T-helper 2 cell treated with Interferon-gamma antibody and Interleukin-4, amounts not matched to agents 5 μg/mL and 100 μg/mL, for 36 hours (primary cell): ENCODE measurements at places on chromosomes 1 and 21.

GRCh38 chr1:157114183-157115121 lies 14.8 kb upstream of the ETV3L start:
- no peak for DNase-seq

DNA sequence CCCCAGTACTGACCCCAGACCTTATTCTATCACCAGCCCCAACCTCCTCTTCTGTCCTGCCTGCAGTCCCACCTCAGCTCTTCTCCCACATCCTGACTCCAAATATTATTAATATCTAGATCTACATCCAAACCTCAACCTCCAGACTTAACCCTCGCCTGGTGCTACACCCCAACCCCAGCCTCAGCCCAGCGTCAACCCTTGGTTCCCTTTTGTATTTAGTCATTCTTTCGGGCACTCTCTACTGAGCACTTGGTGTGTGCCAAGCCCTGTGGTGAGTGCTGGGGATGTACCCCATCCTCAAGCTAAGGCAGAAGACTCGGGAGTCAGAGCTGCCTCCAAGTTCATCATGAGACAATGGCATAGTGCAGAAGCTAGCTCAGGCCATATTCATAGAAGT lies 1.1 kb downstream of the SHISAL2A start:
- no peak for DNase-seq

DNA sequence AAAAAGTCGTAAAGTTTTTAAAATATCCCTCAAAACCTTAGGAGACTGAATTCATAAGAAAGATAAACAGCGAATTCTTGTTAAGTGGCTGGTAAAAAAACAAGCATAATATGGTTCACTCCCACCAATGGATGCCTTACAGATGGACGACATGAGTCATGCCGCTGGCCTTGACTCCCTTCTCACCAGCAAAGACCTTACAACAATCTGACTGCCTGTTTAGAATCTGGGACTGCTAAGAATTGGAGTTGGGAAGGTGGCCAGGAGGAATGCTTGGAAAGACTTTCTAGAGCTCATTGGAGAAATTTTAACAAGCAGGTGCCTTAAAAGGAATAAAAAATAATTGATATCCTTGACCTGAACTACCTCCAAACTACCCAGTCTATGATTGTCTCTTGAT lies 206.9 kb upstream of the FMN2 start:
- no peak for DNase-seq

- no peak for DNase-seq
These were observed 6.5 kb upstream of the CELA2B start for GRCh38 chr1:15469361-15469760.

DNA sequence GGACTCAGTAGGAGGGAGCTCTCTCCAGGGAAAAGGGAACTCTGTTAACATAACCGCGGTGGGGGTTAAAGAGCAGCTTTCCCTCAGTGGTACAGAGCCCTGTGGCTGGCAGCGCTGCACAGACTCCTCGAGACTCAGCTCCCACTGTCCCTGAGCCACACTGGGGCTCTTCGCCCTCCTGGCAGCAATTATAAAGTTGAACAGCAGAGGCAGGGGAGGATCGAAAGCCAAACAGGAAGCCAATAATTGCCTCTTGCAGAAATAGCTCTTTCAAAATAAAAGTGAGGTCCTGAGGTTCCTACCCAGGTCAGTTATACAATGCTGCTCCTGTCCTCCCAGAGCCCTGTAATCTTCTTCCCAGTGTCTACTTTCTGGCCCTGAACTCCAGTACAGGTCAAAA lies 77.0 kb downstream of the FAM78B start:
- DNase-seq, result no peak

DNA sequence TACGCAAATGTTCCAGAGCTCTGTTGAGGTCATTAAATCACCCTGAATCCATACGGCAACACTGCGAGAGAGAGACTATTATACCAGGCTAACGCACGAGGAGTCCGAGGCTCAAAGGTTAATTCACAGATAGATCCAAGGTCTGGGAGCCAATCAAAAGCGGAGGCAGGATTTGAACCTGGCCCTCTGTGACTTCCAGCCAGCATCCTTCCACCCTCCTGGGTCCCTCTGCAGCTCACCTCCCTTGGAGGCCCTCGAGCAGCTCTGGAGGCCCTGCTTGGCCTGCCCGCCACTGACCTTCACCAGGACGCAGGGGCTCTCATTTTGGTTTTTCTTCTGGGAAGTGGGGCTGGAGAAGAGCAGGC lies 42.1 kb downstream of the KIAA1614 start:
- no peak for DNase-seq

GRCh38 chr1:153612111-153612754 lies 704 bp downstream of the S100A16 start:
- DNase-seq, result no peak

GRCh38 chr21:28993293-28993629 lies 584 bp upstream of the LTN1 start:
- no peak for DNase-seq

GRCh38 chr1:241944300-241944699 lies 13.3 kb upstream of the BECN2 start:
- no peak for DNase-seq
